DMS153 (cell line): ENCODE measurements at places on chromosomes 2 and 18.

DNA sequence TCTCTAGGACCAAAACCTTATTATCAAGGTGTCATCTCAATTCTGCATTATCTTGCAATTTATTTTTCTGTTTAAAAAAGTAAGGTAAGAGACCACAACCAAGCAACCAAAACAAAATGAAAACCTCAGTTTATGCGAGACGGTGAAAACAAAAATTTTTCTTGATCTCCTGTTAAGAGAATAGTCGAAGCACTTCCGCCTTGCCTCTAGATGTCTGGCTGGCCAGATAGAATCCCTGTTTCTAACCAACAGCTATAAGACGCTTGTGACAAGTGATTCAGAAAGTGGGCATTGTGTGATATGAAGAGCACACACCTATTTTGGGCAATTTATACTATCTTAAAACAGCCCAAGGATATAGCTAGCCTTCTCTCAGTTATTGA lies 51.2 kb downstream of the MGAT5 start:
- DNase-seq: no peak

DNA sequence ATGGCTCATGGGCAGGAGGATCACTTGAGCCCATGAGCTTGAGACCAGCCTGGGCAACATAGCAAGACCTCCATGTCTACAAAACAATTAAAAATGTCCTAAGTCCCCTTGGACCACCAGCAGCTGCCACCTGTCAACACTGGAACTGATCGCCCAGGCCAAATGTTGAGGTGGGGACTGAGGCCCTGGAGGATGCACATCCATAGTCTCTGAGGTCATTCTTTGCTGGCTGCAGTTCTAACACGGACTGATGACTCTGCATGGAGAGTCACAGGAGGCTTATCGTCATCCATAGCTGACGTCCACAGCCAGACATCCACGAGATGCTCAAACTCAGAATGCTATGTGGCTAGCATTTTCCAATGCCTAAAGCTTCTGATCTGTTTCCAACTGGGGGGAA lies 151.3 kb downstream of the BCL2 start:
- DNase-seq: no peak

GRCh38 chr2:235552671-235553070 lies 58.8 kb downstream of the AGAP1 start:
- no peak for DNase-seq

GRCh38 chr18:41809652-41810051 lies 145.4 kb upstream of the PIK3C3 start:
- no peak for DNase-seq

DNA sequence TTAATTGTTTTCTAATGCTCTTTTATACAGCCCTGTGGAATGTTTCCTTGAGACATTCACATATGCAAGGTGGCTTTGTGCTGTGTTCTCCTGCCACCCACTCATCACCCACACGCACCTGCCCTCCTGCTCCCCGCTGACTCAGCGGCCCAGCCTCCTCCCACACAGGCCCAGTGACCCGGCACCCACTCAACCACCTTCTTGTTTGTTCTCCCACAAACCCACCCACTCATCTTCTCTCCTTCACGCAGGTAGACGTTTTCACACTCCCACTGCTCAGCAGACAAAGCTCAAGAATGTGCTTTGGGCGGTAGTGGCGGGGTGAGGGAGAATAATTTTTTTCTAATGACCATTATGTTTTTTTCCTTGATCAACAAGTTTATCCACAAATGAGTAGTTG lies 28.6 kb upstream of the NEMP2 start:
- DNase-seq: no peak

DNA sequence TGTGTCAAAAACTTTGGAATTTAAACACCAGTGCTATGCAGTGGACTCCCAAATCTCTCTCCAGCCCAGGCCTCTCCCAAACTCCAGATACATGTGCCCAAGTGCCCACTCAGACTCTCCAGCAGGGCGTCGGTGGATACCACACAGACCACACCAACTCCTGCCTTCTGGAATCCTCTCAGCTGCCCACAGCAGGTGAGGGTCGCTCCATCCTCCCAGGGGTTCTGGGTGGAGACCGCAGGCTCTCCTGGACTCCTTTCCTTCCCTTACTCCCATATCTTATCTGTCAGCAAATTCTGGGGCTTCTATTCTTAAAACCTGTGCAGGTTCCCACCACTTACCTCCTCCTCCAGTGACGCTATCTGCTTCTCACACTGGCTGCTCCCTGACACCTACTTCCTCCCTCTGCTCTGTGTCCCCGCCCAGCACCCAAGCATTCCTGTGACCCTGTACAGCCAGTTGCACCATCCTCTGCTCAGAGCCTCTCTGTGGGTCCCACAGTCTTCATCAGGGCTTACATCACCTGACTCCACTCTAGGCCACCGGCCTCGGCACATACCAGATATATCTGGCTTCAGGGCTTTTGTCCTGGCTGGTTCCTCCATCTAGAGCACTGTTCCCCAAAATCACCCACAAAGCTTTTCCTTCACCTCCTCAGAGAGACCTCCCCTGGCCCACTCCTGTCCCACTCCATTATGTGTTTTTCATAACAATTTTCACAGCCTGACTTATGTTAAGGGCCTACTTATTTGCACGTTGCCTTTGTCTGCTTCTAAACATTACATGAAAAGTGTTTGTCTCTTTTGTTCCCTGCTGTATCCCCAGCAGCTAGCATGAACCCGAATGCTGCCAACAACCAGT lies 2.6 kb upstream of the IMP4 start:
- DNase-seq: no peak

- DNase-seq: no peak
These were observed 156.4 kb upstream of the ITGA4 start for GRCh38 chr2:181300600-181301291.

- DNase-seq: no peak
These were observed 2.0 kb downstream of the MAP3K20 start for GRCh38 chr2:173077506-173078177.

- no peak for DNase-seq
These were observed 20.5 kb upstream of the RNF149 start for GRCh38 chr2:101329026-101329425.

DNA sequence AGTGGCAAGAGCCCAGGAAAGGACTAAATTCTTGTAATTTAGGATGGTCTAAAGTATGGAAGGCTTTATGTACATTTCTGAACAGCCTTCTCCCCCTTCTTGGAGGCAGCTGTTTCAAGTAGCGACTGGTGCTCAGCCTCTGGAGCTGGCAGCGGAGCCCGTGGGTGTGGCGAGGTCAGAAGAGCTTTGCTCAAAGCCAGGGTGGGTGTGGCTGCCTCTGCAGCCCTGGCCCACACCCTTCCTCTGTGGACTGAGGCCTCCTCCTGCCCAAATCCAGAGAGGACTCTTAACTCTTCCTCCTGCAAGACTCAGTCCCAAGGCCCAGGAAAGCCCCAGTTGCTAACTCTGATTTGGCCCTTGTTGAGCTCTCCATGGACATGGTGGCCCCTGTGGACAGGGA lies 202.1 kb upstream of the REV1 start:
- no peak for DNase-seq

- no peak for DNase-seq
These were observed 53.1 kb upstream of the TMEM87B start for GRCh38 chr2:112001942-112002341.

DNA sequence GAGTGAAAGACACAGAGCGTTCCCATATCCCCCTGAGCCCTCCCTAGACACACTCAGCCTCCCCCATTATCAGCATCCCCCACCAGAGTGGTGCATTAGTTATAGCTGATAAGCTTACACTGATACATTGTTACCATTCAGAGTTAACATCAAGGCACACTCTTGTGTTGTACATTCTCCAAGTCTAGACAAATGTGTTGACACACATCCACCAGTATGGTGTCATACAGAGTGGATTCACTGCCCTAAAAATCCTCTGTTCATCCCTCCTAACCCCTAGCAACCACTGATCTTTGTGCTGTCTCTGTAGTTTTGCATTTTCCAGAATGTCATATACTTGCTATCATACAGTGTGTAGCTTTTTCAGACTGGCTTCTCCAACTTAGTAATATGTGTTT lies 78.0 kb upstream of the RPL31 start:
- DNase-seq: no peak

GRCh38 chr2:235127931-235128330 lies 176.1 kb downstream of the SH3BP4 start:
- DNase-seq: no peak

DNA sequence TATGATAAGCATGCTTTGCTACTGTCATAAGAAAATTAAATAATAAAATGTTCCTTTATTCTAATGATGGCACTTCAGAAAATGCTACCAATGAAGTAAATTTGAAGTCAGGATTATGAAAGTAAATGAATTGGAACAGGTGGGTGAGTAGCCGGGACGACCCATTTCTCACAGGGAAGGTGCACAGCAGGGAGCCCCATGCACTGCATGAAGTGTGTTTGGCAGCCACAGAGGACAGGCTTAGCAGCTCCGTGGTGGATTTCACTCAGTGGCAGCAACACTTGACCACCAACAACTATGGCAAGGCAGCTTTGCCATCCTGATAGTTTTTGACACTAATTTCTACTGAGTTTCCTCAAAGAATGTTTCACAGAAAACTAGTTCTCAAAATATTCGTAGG lies 146.3 kb downstream of the ATL2 start:
- no peak for DNase-seq
